ENCODE measurements at places on chromosomes 7 and 10. TPM values are rescaled to one million over a fixed set of nuclear protein-coding genes. Genes with fewer than 3 reads are reported as not detected.

COL17A1 gene
- not detected for total RNA-seq

MSMB gene
- not detected for total RNA-seq

SPDYE11 gene
- total RNA-seq, result not detected

DNA sequence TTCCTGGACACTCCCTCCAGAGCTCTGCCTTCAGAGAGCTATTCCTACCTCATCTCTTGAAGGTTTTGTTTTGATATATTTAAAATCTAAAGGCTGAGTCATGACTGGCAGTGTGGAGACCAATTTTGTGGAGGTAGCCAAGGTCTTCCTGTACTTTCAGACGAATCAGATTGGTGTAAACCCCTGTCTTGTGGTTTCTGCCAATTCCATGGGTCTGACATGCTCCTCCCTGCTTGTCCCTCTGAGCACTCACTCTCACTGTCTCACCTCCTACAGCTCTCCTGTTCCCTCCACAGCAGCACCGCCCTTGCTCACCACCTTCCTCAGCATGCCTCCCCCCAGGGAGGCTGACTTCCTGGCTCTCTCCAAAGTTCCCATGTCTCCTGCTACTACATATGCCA, 179.8 kb downstream of the NPSR1 start:
- H3K27me3 ChIP-seq, result no peaks in the 10 kb centered on the region
- H3K27ac ChIP-seq, result no peak overlapping the region
- H3K4me3 ChIP-seq, result no peak overlapping the region
- H3K4me1 ChIP-seq, result no peaks in the 10 kb centered on the region

DNA sequence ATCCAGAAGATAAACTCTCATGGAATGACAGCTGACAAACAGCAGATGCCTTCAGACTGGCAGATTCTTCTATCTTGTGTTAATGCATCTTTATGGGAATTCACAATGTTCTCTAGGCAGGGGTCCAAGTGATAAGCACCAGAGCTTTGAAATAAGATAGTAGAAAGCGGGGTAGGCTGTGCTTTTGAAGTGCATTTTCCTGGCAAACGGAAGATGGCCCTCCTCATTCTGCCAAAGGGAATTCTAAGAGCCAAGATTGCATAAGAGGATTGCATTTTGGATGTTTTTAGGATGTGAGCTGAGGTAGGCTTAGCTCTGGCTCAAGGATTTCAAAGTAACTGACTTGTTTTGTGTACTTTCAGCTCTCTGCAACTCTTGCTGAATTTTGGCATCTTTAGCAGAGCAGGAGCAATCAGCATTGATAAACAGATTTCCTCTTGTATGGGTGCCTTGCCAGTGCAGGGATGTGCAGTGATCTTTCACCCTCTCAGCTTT, 298.5 kb upstream of the KLF6 start:
- no peak overlapping the region for H3K4me3 ChIP-seq
- no peaks in the 10 kb centered on the region for H3K27me3 ChIP-seq
- no peak for DNase-seq
- no peaks in the 10 kb centered on the region for H3K36me3 ChIP-seq
- H3K4me1 ChIP-seq, result no peaks in the 10 kb centered on the region
- H3K27ac ChIP-seq, result no peak overlapping the region

GRCh38 chr7:128832880-128833147, 2.6 kb downstream of the FLNC start:
- peak overlapping the region; percentile 89 for H3K4me3 ChIP-seq
- peaks cover 50% of the 10 kb centered on the region for H3K4me1 ChIP-seq
- no peaks in the 10 kb centered on the region for H3K27me3 ChIP-seq
- H3K27ac ChIP-seq, result peak overlapping the region; percentile 100

GRCh38 chr7:108164342-108164741, 34.2 kb upstream of the LAMB4 start:
- H3K4me3 ChIP-seq, result no peak overlapping the region
- no peak overlapping the region for H3K27ac ChIP-seq
- no peaks in the 10 kb centered on the region for H3K36me3 ChIP-seq
- H3K27me3 ChIP-seq, result no peaks in the 10 kb centered on the region
